ENCODE measurements at places on chromosomes 7 and 10.

GRCh38 chr10:69360485-69361302 lies 56.0 kb downstream of the TACR2 start:
- DNase-seq = no peak

DNA sequence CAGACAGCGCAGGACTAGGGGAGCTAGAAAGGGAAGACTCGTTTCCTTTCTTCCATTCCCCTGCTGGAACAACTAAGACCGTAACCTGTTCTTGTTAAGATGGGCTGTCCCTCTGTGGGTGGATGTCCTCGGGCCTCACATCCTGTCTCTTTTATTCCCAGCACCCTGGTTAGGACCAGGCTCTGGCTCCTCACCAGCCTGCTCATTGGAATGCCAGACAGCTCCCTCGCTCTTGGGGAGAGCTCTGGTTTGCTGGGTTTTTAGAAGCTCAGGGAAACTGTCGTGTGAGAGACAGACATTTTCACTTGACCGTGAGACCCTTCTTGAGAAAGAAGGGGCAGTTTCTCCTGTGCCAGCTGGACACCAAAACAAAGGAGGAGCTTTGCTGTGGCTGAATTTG lies 58.1 kb upstream of the HABP2 start:
- DNase-seq = no peak

DNA sequence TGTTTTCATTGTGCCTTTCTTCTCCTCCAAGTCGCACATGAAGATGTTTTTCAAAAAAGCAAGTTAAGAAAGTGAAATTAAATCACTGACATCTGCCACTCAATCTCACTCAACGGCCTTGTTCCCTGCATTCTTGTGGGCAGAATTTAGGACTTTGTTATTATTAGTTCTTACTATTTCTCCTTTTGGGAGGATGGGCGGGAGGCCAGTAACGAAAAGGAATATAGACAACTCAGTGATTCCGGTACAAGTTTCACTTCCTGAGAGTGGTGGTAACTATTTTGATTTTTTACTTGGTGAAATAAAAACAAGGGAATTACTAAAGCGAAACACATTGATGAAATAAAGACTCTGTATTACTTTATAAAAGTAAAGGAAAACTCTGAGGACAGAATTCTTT lies 231.9 kb upstream of the HABP2 start:
- peak; percentile 85 for DNase-seq

- DNase-seq = peak; percentile 6
Measured at GRCh38 chr7:91995391-91996105, 54.9 kb downstream of the AKAP9 start.

GRCh38 chr7:128939075-128939860 lies 1.5 kb downstream of the IRF5 start:
- peak; percentile 44 for DNase-seq

DNA sequence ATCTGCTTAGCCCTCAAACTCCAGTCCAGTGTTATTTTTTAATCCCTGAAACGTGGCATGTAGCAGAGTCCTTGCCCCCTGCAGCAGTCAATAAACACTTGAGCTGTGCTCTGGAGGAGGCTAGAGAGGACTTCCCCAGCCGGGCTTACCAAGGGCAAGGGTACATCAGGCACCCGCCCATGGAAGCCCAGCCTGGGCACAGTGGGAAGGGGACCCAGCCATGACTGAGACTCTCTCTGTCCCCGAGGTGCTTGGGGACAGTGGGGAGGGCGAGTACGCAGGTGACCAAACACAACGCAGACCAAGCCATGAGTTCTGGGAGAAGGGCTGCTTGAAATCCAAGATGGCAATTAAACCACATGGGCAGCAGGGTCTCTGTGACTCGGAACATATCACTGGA lies 45.2 kb downstream of the EBF3 start:
- no peak for DNase-seq

DNA sequence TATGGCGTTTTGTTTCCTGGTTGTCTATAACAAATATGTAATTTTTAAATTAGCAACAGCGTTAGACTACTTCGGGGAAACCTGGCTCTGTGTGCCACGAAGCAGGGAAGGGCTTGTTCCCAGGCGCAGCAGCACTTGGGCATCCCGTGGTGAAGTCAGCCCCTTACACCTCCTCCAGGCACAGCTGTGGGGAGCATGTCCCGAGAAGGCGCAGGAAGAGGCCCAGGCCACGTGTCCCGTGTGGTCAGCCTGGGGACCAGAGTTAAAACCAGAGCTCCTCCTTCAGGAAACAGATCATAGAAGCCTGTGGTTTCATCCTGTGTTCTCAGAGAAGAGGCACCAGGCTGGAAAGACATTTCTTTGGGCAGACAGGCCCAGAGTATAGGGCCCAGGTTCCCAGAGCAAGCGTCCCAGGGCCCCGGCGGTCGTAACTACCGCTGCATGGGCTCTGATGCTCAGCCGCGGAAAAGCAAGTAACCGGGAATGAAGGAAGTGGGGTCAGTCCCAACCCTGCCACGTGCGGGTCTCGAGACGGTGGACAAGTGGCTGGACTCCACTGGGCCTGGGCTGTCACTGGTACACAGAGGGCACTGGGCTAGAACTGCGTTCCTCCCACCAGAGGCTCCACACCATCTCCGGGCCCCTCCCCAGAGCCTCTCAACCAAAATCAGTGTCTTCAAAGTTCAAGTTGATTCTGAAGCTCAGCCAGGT lies 7.1 kb downstream of the NUDT1 start:
- DNase-seq = peak; percentile 85

DNA sequence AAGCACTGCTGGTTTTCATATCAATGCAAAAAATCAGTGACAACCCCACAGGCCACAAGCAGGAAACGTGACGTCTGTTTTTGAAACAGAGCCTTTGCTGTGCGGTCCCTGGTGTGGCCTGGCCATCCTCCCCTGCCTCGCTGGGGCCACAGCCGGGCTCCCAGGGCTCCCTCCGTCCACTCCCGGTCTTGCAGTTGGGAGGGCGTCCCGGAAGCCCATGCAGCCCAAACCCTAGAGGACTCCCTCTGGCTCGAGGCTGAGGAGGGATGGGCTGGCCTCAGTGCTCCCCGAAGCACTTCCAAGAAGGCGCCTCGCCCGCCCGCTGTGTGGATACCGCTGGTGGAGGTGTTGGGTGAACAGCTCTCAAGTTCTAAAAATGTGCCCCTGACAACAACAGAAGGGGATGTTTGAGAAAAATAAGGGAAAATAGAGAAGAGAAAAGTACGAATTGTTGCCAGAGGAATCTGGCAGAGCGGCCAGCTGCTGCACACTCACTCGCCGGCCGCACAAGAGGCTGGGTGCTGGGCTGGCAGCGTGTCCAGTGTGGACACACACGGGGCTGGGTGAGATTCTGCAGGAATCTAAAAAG lies 73.5 kb downstream of the ZRANB1 start:
- DNase-seq = no peak

DNA sequence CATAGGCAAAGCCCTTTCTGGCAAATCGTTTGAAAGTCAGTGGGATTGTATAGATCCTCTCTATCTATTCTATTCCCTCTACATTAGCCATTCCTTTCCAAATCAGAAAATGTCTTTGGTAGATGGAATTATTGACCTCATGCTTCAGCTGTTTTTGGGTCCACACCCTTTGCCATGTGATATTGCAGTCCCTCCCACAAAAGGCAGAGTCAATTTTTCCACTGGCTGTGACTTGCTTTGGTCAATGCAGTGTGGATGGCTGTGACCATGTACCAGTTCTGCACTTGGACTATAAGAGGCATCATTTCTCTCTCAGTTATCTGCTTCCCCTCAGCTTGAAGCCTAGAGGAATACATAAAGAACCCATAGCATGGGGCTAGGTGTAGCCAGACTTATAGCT lies 332.9 kb downstream of the PTEN start:
- DNase-seq = no peak

GRCh38 chr10:33260403-33261149 lies 73.9 kb downstream of the NRP1 start:
- DNase-seq = no peak

DNA sequence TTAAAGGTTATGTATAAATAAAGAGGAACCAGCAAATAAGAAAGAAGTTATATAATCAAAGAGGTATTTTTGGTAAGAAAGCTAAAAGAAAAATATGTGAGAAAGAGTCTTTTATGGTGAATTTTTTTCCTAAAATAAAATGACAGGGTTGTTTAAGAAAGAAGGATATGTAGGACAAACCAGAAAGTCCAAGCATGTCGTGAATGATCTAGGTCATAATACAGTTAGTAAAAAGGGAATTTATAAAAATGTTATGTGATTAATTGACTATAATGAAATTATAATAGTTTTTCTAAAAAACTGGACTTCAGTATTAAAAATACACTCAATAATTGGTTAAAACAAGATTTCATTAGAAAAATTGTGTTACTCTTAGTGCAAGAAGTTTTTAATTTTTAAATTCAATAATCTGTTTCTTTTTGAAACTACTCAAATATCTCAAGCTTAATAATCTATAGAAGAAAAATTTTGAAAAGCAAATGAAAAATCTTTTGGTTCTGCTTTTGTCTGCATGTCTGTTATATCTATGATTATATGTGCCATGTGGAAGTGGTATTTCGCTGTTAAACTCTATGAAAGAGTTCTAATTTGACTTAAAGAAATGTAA lies 23.3 kb downstream of the AVL9 start:
- DNase-seq = no peak

- no peak for DNase-seq
Measured at GRCh38 chr7:52794621-52795020, 240.8 kb upstream of the POM121L12 start.

DNA sequence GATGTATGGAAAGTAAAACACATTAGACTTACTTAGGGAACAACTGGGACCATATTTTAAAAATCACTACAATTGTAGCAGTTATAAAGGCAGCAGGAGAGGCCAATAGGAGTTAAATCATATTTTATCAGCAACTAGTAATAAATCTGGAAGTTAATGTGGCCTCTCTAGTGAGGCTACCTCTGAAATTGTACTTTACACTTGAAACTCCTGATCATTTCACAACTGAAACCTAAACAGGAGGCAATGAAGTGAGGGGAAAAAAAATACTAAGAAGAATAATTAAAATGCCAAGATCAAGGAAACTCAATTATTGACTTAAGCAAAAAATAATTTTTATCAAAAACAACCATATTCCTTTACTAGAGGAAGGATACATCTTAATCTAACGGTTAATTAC lies 265.6 kb upstream of the HGF start:
- DNase-seq = no peak

GRCh38 chr10:43311794-43312193 lies 44.9 kb upstream of the RASGEF1A start:
- DNase-seq = no peak

GRCh38 chr7:14787551-14787950 lies 115.0 kb downstream of the DGKB start:
- no peak for DNase-seq

DNA sequence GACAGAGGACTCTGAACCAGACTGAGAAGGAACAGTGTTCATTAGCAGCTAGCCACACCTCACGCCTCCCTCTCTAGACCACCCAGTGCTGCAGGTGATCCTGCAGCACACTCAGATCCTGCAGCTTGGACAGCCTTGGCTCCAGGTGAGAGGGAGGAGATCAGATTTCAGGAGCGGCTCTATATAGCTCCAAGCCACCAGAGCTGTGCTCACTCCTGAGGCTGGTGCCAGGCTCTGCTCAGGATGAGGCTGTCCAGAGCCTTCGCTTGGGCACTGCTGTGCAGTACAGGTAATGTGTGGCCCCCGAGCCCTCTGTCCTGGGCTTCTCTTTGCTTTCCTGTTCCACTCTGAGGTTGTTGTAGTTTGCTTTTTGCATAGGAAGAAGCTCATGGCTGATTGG lies 42.4 kb downstream of the C10orf120 start:
- no peak for DNase-seq

- DNase-seq = no peak
Measured at GRCh38 chr10:62037890-62038608, 136.6 kb downstream of the ARID5B start.

- no peak for DNase-seq
Measured at GRCh38 chr7:69739190-69739589, 140.9 kb downstream of the AUTS2 start.

GRCh38 chr7:121440857-121441503 lies 44.9 kb upstream of the FAM3C start:
- DNase-seq = no peak

GRCh38 chr7:84202855-84203254 lies 8.3 kb upstream of the SEMA3A start:
- no peak for DNase-seq

GRCh38 chr10:22604344-22605126 lies 109.8 kb downstream of the PIP4K2A start:
- no peak for DNase-seq

DNA sequence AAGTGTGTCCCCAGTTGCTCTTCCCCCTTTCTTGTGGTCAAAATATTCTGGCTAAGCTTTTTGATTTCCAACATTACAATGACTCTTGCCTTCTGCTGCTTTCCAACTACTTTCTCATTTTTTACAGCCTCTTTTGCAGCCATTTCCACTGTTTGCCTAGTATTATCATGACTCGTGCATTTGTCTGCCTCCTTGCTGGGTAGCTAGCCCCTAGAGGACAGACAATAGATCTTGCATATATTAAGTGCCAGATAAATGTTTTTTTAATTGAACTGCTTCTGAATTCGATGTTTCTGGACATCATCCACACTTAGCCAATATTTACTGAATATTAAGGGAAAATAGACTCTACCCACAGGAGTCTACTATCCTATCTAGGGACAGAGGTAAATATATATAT lies 124.5 kb downstream of the POU6F2 start:
- DNase-seq = no peak

DNA sequence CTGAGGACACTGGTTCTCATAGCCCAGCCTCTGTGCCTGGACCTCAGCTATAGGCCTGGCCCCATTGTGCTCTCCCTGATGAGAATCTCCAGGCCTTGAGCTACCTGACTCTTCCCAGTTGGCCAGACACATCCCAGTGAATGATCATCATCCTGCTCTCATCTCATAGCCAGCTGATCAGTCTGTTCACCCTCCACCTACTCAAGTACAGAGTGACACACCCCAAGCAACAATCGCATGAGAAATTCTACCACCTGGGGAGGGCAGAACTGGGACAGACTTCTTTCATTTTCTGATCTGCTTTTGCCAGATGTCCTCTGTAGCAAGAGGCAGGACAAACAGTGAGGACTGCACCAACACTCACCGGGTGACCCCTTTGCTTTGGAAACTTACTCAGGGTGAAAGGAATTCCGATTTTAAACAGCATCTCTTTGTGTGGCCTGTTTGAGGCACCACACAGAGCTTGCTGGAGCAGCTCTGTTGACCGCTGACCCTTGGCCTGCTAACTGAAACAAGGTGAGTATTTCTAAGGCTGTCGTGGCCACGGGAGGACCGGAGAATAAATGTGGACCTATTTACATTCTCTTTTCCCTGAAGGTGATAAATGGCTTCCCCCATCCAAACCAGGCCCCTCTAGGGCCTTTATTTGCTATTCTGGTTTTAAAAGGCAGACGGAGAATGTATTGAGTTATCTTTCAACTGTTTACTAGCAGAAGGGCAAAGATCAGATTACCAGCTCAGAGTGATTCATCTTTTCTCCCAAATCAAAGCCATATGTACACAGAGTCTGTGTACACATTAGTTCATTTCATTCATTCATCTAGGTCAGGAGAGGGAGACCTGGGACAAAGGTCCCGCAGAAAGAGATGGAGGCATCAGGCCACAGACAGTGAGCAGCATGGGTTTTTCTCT lies 181.4 kb upstream of the TNS3 start:
- DNase-seq = no peak

DNA sequence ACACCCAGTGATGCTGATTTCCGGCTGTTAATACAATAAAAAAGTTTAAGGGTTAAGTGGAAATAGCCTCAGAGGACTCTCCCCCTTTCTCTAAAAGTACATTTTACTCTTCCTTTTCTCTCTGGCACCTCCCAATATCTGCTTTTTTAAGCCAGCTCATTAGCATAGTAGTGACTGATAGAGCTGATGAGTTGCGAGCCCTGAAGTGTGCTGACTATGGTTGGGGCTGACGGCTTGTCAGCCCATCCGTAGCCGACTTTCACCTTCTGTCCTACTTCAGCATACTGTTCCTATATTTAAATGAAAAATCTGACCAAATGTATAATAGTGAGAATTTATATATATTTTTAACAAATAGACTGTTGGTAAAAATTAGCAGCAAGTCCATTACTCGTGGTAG lies 80.0 kb downstream of the SHH start:
- DNase-seq = no peak

Measured in suppressor macrophage treated with lipopolysaccharide for 4 hours (primary cell).